NCI-H2171 treated with DMSO at 0.1 percent for 48 hours (cell line): ENCODE measurements at places on chromosomes 5 and 9.
A peak's percentile ranks its signal among the peaks of the same experiment; 100 is the strongest.

- DNase-seq: no peak
Observed at GRCh38 chr5:65768723-65769346, 46.8 kb downstream of the NLN start.

DNA sequence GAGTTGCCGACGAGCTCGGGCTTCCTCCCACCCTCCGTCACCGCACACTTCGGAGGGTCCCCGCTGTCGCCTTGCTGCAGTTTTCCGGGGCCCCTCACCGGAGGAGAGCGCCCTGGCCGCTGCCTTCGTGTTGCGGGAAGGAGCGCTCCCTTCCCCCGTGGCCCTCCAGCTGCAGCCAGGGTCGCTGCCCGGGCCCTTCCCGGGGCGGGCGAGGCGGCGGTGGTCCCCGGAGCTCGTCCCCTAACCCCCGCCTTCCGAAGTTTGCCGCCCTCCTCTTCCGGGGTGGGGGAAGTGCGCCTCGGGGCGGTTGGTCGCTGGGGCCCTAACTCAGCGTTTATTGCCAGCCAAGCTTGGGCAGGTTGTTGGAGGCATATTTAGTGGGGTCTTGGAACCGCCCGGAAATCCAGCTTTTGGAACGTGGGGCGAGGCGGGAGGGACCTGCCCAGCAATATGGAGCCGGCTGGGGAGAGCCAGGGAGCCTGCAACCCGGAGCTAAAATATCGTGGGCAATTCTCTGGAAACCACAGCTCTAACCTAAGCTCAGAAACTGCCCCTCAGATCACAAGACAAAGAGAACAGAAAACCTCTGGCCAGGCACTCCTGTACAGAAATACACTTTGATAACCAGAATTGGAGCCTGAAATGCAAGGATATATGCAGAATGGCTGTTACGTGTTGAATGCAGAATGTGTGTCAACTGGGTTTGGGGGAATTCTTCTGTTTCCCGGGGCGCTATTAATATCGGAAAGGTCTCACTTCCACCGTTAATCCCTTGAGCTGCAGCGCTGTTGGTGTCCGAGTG, 890 bp downstream of the PIK3R1 start:
- DNase-seq: peak; percentile 63

- peak; percentile 33 for DNase-seq
Observed at GRCh38 chr5:92641031-92641962, 939.7 kb downstream of the NR2F1-AS1 start.

GRCh38 chr9:77251050-77251449, 73.7 kb downstream of the VPS13A start:
- no peak for DNase-seq

DNA sequence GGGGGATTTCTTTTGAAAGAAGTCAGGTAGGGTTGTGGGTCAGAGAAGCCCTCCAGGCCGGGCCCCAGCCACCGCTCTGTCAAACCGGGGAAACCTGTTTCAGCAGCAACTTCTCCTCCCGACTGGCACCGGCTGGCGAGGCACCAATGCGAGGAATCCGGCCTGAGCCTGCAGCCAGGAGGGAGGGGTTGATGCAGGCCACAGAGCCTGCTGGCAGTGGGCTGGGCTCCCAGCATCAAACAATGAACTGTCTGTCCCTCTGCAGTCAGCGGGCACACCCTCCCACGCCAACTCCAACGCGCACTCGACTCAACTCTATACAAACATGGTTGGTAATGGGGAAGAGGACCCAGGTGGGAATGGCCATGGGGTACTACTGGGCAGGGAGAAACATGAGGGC, 12.1 kb downstream of the PCDH1 start:
- no peak for DNase-seq

GRCh38 chr5:73370640-73371583, 77.7 kb downstream of the FOXD1 start:
- no peak for DNase-seq

GRCh38 chr5:14739538-14739937, 75.0 kb downstream of the OTULIN start:
- DNase-seq: no peak

- DNase-seq: no peak
Observed at GRCh38 chr5:109191153-109191558, 218.6 kb downstream of the PJA2 start.
